Stimulated activated CD4-positive, alpha-beta T cell treated with anti-CD3 and anti-CD28 coated beads, Interleukin-12 subunit alpha, Interleukin-12 subunit beta, amount 100 ng/mL, for 4 hours (primary cell): ENCODE measurements at places on chromosomes 7 and 10.

- no peak for DNase-seq
These were observed 17.9 kb downstream of the PDK4 start for GRCh38 chr7:95578299-95578855.

DNA sequence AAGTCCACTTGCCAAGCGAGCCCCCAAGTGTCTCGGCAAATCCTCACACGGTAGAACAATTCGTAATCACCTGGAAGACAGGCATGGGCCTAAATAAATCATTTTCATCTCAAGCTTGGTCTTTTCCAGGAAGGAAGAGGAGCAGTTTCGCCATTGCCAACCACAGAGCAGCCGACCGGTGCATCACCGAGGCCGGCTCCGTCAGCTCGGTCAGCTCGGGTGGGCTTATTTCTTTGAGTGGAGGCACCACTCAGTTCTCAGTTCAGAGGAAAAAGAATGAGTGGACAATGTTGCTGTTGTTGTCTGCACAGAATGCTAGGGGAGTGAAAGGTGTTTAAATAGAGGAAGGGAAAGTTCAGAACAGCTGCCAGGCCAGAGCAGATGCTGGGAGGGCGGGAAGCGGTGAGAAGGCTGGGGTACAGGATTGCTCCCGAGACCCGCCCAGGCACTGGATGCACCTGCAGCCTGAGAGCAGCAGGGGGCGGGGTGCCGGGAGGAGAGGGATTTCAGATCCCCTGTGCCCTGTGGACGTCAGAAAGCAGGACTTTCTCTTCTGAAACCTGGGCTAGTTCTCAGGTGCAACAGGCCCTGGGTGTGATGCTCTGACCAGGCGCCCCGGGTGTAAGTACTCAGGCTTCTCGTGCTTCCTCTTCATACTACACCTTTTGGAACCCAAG is 17.7 kb upstream of the IGFBP3 start:
- DNase-seq: no peak

DNA sequence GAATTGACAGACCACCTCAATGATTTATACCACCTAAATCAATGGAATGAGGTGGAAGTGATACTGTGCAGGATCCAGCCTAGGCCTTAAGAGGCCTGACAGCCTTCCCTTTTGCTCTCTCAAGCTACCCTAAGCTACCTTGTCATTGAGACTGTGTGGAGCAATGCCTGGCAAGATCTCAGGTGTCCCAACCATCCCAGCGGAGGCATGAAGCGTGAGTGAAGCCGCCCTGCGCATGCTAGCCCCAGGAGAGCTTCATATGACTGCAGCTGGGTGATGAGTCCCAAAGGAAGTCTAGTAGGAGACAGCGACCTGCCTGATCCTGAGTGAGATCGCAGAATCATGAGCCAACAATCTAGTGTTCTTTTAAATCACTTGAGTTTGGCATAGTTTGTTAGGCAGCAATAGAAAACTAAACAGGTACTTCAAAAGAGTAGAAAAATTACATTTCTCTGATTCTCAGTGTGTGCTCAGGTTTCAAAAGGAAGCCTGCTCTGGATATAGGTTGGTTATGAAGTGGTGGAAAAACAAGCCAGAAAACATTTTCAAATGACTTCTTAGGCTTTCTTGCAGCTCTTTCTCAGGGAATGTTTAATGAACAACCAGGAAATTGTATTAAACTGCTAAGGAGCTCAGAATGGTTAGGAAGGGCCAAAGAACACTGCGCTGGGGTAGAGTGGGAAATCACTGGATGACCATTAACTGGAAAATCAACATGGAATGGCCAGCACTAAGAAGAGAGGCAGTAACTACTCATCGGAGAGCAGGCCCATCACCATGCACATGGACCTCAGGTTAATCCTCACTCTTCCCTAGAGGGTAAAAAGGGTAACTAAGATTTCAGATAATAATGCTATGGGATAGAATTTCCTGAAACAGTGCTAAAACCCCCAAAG is 535.2 kb downstream of the PHTF2 start:
- no peak for DNase-seq

DNA sequence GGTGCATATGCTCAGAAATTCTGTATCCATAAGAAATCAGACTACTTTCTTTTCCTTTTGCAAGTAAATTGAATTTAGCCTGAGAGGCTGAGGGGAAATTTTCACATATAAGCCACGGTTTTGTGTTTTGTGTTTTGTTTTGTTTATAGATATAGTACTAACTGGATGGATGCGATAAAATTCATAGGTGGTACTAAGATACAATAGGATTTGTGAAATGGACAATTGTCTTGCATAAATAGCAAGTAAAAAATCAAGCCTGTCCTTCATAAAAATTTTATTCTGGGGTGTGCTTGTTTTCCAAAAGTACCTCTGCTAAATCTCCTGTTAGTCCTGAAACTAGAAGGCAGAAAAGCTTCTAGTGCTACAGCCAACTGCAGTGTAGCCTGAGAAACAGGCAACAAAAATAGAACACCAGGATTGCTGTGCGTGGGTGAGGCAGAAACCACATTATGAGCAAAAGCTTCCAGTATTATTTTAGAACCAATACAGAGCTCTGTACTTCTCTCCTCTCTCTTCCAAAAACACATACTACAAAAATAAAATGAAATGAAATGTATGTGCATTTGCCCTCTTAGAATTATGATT is 634 bp upstream of the HDAC9 start:
- no peak for DNase-seq

GRCh38 chr10:43235070-43235900 is 31.6 kb downstream of the RASGEF1A start:
- DNase-seq: no peak

- no peak for DNase-seq
These were observed 138.3 kb downstream of the EGFR start for GRCh38 chr7:55156919-55157763.

- DNase-seq: peak; percentile 33
These were observed 6.3 kb downstream of the IFT22 start for GRCh38 chr7:101315336-101315735.

DNA sequence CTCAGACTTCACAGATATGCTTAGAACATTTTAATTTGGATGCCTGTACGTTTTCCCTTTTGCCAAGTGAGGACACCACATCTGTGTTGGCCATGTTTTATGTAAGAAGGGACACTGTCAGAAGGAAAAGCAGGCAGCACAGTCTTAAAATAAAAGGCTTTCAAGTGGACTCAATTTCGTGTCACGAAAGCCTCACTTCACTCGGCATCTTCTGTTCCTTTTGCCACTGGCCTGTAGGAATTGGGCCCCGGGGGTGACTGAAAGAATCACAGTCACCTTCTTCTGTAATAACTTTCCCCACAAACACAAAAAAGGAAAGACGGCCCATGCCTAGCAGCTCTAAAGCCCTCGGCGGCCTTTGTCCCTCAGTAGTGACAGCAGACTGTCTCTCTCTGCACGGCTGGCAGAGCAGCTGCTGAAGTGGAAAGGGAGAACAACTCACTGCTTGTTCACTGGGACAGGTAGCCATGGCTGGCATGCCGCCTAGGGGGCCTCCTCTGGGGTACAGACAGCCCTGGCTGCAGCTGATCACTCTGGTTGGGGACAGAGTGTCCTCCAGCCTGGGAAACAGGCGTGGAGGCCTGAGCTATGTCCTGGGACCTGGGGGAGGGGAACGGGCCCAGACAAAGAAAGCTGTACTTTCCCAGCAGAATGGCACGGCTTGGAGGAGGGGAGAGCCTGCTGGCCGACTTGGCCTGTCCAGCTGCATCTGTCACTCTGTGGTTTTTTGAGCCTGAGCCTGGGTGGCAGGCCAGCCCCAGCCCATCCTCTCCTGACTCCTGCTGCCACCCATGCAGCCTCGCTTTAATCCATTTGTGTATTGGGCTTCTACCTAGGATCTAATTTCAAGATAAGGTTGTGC is 4.4 kb downstream of the RASSF4 start:
- DNase-seq: no peak

GRCh38 chr7:22680482-22680911 is 46.5 kb upstream of the IL6 start:
- DNase-seq: no peak

- DNase-seq: no peak
These were observed 126.8 kb upstream of the ODAD2 start for GRCh38 chr10:28125701-28126100.

DNA sequence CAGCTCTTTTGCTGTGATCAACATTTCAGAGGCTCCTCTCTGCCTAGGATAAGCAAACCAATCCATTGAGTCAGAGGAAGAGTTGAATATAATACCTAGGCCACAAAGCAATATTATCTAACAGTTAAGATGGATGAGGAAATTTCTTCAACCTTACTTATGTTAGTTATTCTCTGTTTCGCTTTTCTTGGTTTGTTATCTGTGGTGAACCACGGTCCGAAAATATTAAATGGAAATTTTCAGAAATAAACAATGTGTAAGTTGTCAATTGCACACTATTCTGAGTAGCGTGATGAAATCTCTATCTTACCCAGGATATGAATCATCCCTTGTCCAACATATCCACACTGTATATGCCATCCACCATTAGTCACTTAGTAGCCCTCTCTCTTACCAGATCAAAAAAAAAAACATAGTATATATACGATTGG is 1.5 kb upstream of the HTR7 start:
- no peak for DNase-seq

DNA sequence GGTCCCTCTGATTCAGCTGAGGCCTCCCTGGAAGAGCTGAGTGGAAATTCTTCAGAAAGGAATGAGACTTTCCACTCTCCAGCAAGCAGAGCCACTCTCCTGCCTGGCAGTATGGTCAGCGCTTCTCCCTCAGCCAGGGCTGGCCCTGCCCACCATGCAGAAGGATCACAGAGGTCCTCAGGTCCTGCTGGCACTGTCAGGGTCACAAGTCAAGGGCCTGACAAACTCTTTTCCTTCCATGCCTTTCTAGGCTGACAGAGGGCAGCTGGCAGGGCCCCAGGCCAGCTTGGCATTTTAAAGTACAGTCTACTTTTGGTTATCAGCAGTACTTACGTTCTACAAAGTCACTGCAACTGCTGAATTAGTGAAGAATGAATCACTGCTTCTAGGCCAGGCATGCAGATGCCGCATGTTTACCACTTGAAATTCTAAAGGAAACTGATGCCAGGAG is 119.3 kb upstream of the FRMD4A start:
- no peak for DNase-seq

DNA sequence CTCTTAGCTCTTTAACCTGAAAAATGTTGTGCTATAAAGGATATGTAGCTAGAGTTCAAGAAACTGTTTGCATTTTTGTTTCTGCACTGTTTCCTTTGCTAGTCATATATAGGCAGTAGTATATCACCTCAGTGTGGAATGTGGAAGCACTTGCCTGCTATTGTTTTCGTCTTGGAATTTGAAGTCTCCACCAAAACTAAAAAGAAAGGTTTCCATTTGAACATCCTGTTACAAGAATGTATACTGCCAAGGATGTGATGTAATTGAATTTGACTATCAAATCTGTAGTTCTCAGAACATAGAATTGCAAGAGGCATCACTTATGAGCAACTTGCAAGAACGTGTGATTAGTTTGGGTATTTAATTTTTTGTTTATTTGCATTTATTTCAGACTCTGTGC is 51.1 kb upstream of the MEOX2 start:
- DNase-seq: no peak

GRCh38 chr7:88040694-88041093 is 106.6 kb downstream of the ADAM22 start:
- DNase-seq: no peak

- DNase-seq: no peak
These were observed 6.6 kb upstream of the ABCC2 start for GRCh38 chr10:99775850-99776249.

GRCh38 chr7:117383483-117384189 is 43.7 kb downstream of the ASZ1 start:
- DNase-seq: no peak

DNA sequence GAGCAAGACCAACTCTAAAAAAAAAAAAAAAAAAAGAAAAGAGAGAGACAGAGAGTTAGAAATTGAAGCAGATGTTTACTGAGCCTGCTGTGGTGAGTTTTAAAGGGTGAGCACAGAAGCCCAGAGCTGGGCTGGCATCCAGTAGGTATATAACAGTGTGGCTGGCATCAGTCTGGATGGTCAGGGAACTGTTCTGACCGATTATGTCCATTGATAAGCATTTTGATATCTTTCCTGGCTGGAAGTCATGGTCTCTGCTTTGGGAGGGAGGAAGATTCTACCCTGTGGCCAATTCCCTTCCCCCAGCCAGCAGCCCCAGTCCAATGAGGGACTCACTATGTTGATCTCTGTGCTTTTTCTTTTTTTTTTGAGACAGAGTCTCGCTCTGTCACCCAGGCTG is 65.2 kb upstream of the PODXL start:
- DNase-seq: no peak

GRCh38 chr10:97759158-97759887 is 12.5 kb downstream of the SFRP5 start:
- DNase-seq: peak; percentile 45

- DNase-seq: no peak
These were observed 2.9 kb downstream of the PKD2L1 start for GRCh38 chr10:100327007-100327717.

GRCh38 chr7:158020706-158021095 is 566.9 kb downstream of the PTPRN2 start:
- no peak for DNase-seq
